ENCODE measurements at places on chromosomes 1 and 21. TPM values are rescaled to one million over a fixed set of nuclear protein-coding genes. Genes with fewer than 3 reads are reported as not detected.

Gene OR2L13
- total RNA-seq: not detected

Gene CR1
- not detected for total RNA-seq

Gene REN
- total RNA-seq: not detected

GRCh38 chr1:247840818-247841217 is 878 bp downstream of the OR11L1 start:
- DNase-seq: no peak

DNA sequence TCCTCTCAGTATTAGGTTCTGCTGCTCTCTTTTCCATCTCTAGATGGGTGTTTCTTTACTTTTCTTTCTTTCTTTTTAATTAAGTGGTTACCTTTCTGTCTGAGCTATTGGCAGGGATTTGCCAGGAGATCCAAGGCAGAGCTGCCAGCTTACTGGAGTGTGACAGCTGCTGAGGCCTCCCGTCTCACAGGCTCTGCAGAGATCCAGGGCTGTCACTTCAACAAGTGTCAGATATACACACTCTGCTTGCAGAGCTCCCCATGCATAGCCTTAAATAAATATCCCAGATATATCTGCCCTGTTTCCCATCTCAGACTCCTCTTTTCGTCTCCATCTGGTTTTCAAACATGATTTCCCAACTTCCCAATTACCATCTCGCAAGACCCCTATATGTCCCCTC is 124.3 kb downstream of the NOS1AP start:
- no peak for DNase-seq

DNA sequence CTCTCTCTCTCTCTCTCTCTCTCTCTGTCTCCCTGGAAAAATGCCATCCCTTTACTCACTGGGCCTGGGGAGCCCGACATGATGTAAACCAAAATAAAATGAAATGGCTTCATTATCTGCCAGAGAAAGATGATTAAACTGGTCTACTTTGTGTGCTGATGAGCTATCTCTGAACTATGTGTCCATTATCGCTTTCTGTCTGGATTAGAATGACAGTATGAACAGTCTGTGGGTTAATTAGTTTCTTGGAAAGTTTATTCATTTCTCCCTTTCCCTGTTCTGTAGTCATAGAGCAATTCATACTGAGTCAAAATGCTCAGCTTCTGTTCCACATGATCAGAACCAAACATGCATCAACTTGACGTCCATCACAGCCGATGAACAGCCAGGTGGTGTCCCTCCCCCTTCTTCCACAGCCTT is 72.4 kb upstream of the KCND3 start:
- no peak for DNase-seq

GRCh38 chr1:43885279-43885801 is 48.3 kb upstream of the ARTN start:
- DNase-seq: peak; percentile 32

DNA sequence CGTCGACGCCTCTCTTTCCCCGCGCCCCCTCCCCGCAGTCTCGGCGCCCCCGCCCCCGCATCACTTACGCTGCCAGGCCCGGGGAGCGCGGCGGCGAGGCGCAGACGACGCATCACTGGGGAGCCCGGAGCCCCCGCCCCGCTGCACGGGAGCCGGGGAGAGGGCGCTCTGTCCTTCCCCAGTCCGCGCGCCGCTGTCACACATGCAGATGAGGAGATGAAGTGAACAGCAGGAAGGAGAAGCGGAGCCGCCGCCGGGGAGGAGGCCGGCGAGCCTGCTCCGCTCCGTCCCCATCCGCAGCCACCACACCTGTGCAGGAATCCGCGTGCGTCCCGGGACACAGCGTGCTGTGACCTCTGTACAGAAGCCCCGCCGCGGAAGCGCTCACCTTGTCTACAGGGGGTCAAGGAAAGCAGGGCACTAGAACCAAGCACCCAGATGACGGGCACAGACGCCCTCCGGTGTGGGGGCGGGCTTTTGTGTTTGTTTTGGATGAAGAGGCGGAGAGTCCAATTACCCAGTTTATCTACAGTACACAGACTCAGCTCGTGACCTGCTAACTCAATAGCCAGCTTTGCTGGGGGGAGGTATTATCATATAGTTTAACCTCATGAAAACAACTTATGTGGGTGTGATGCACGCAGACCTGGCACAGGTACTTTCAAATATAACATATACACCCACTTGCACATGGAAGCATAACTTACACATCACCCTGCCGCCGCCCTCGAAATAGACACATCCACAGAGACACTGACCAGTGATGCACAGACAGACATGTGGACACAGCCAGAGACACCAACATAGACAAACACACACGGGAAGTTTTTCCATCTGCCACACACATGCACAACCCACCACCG is 12.4 kb downstream of the KLHDC8A start:
- DNase-seq: no peak

- no peak for DNase-seq
Observed at GRCh38 chr1:47465605-47466004, 27.8 kb downstream of the FOXD2 start.

GRCh38 chr1:150281758-150282557 is at the start of gene CIART:
Gene CIART, plus strand, starts transcription at chr1:150282554. Its CDS starts 714 bp downstream, at chr1:150283268.
- DNase-seq: peak; percentile 92

DNA sequence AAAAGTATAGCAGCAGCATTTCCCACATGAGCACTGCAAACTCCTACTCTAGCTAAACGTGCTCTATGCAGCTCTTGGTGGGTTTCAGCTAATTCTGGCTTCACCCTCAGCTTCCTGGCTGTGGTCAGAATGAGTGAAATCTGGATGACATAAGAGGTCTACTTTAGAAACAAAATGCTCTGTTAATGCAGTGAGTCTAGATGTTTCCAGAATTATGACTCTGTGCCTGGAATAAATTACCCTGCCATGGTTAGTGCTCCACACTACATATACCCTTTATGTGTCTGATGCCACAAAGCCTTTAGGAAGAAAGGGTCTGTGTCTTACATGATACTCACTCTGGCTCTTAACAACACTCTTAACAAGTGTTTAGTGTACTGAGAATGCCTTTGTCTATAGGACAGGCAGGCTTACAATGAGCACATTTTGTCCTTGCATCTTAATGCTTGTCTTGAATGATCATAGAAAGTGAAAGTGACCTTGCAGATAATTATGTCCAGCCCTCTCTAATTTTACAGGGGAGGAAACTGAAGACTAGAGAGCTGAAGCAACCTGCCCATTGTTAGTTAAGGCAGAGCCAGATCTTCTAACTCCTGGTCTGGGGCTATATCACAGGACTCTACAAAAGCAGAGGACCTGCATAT is 9.2 kb downstream of the S100A10 start:
- no peak for DNase-seq

DNA sequence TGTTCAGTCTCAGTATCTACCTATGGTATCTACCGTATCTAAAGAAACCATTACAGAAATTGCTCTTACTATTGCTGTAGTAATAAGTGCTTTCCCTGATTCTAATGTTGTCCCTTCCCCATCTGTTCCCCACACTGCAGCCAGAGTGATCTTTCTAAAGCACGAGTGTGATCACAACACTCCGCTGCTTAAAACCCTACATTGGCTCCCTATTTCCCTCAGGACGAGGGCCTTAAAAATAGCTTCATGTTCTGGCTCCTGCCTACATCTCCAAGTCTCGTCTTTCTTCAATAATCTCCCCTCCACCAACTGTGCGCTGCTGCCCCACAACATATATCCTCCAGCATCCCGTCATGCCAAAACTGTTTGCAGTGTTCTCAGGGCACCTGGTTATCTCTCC is 150.6 kb downstream of the SDCCAG8 start:
- no peak for DNase-seq

- DNase-seq: peak; percentile 86
Observed at GRCh38 chr1:39410915-39411436, 80.5 kb upstream of the BMP8A start.

DNA sequence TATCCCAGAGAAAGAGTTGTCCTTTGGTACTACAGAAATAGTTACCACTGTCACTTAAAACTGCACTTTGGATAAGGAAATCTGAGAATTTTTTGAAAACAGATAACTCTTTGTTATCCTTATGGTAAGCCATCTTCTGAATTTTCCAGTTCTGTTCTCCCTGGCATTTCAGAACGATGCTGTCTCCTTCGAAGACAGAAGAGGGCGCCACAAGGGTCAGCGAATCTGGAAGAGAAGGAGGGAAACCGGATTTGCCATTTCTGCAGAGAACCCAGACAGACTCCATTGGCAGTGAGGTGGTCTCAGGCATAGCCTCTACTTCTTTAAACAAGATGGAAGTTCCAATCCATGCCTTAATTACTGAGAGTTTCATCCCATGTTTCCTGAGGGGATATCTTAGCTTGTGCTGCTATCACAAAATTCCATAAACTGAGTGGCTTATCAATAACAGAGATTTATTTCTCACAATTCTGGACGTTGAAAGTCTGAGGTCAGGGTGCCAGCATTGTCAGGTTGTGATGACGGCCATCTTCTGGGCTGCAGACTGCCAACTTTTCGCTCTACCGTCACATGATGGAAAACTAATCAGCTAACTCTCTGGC is 6.4 kb downstream of the FCRL2 start:
- DNase-seq: no peak

GRCh38 chr1:65512383-65512782 is 91.9 kb downstream of the LEPR start:
- no peak for DNase-seq

Measured in PC-9 (cell line).